Fibroblast of the aortic adventitia (primary cell): ENCODE measurements at places on chromosomes 5 and 9. TPM values are rescaled to one million over a fixed set of nuclear protein-coding genes. Genes with fewer than 3 reads are reported as not detected.

DNA sequence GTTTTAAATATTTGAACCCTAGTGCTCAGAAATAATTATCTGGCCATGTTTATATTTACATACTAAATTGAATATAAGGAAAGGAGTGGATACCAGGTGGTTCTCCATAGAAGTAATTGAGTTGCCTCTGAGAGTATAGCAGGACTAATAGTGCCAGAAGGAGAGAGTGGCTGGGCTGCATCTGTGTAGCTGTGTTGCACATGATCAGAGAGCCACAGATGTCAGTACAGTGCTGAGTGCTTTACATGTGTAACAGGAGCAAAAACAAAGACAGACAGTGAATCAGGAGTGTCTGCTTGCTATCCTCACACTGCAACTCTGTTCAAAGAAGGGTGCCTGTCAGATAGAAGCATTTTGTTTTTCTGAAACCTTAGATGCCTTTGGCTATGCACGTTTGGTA lies 353.9 kb upstream of the PAPPA start:
- DNase-seq = no peak

DNA sequence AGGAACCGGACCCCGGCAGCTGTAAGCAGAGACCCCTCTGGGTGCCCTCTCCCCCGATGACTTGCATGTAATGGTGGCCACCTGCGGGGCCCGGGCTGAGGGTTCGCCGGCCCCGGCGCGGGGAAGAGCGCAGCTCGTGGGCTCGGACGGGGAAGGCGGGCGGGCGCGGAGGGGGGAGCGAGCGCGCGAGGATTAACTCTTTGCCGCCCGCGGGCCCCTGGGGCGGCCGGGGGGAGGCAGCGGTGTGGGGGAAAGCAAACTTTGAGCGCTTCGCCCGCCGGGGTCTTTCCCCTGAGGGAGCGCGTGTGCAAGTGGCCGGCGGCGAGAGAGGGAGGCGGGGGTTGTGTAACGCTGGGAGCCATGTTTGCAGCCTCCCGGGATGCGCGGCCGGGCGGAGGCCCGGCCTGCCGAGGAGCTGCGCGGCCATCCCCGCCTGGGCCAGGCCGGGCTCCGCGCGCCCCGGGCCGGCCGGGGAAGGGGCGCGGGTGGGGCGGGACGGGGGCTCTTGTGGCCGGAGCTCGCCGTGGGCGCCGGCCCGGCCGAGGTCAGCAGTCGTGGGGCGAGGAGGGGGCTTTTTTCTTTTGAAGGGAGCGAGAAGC lies 547 bp downstream of the ANP32B start:
- DNase-seq = peak; percentile 26

DNA sequence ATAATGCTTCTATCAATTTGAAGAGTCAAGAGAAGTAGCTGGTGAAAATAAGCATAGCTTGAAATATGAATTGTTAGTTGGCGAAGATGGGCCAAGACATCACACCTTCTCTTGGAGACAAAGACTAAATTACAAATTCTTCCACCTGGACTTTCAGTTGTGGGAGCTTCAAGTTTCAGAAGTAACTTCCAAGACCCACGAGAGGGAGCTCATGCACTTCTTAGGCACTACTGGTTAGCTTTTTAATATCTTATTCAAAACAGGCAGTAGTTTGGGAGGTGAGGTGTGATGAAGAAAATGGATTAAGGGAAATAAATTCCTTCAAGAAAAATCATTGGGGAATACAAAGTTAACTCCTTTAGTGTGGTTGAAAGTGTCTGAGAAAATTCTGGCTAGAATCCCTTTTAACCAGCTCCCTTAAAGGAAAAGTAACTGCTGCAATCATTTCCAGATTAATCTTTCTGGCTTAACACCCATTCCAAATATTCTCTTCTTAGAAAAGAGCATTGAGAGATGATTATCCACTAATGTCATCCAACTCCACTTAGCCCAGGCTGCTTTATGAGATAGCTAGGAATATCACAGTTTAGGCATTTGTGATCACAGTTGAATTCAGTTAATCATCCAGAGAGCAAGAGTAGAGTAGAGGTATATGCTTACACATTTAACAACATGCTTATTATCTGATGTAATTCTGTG lies 139.5 kb upstream of the DMRTA1 start:
- DNase-seq = peak; percentile 79

GRCh38 chr5:127993476-127993875 lies 90.1 kb upstream of the SLC12A2 start:
- DNase-seq = no peak

DNA sequence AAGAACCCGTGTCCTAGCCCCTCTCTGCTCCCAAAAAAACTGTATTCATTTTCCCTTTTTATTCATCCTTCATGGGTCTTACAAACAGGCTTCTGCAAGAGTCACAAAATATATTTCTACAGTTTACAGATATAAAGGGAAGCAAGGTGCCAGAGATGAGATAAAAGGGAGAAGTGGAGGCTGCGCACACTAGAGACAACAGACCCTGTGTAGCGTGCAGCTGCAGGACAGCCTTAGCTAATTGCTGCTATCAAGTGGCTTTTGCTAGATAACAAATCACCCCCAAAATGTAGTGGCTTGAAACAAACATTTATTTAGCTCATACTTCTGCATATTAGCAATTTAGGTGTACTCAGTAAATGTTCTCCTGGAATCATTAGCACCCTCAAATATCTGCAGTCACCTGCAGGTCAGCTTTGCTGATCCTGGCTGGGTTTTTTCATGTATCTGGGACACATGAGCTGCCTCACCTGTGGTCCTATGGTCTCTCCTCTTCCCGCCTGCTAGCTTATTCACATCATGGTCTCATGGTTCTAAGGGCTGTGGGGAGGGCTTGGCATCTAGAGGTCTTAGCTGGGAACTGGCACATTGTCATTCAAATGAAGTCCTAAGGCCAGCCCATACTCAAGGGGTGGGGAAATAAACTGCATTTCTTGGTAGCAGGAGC lies 29.4 kb downstream of the ARHGEF37 start:
- DNase-seq = no peak

GRCh38 chr9:12698266-12698665 lies 5.1 kb downstream of the TYRP1 start:
- peak; percentile 82 for DNase-seq

GRCh38 chr9:36959681-36960574 lies 74.1 kb downstream of the PAX5 start:
- no peak for DNase-seq

DNA sequence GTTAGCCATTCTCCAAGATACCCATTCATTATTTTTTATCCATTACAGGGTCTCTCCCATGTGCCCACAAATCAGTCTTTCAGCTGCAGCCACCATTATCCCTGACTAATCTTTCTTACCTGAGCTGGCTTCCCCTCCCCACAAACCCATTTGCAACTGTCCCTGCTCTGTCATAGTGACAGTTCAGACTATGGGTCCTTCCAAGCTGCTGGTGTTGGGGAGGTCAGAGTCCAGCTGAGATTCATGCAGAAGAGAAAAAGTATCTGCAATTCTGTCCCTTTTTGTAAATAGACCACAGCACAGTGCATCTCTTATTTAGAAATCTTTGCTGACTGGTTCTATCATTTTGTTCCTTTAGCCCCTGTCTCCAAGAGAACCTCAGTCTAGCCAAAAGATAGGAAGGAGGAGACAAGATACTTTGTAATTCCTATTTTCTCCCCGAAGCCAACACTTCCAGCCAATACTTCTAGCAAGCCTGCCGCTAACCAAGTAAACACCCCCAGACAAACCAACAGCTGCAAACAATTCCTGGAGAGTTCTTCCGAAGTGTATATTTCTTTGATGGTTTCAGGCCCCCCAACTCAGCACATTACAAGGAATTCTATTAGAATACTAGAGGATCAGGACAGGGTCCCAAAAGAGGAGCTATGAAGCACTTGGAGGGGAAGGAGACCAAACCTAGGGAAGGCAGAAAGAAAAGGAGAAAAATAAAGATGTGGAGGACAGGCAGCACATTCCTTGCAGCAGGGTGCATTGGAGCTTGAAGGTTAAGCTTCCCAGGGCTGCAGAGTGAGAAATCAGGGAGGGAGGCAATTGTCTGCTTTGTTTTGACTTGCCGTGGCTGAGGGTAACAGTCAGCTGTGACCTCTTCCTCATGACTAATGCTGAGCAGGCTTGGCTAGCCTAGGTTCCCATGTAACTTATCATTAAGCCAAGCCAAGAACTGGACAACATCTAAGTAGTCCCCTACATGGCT lies 148.5 kb downstream of the SGCD start:
- DNase-seq = peak; percentile 76

DNA sequence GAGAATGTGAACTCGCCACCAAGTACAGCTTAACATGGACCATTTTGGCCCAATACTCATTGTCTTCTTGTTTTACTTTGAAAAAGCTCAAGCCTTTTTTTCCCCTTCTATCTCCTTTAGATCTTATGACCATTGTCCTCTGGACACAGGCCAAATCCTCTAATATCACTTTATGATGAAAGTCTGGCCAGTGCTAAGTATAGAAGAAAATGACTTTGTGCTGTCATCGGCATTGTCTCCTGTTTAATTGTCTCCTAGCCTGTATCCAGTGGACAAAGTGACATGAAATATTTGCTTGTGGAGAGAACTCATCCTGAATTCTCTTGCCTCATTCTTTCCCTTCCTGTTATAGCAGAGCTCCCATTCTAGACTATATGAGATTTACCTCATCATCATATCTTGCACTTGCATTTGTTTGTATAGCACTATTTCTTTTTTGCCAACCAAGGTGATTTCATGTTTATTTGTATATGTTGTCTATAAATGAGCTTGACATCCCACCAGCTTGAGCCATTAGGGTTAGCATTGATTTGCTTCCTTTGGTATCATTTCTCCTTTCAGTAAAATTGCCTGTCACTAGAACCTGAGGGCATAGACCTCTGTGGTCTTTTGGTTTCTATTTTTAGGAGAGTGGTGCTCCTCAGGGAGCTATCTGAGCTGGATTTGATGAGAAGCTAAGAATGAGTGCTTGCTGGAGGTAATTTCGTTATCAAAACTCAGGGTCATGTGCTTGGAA lies 18.8 kb upstream of the TNFAIP8 start:
- DNase-seq = peak; percentile 20

GRCh38 chr5:169870211-169870610 lies 110.1 kb downstream of the INSYN2B start:
- peak; percentile 88 for DNase-seq

GRCh38 chr9:124749781-124750180 lies 21.3 kb downstream of the NR6A1 start:
- no peak for DNase-seq

- no peak for DNase-seq
Observed at GRCh38 chr9:36888551-36888950, 145.5 kb downstream of the PAX5 start.

GRCh38 chr9:133572821-133573361 lies 36.3 kb downstream of the FAM163B start:
- DNase-seq = peak; percentile 25

The PCDHGA5 gene
- 1.7 and 3.5 TPM in 2 replicates for total RNA-seq
